ENCODE measurements at places on chromosomes 1 and 21.
A peak's percentile ranks its signal among the peaks of the same experiment; 100 is the strongest.

DNA sequence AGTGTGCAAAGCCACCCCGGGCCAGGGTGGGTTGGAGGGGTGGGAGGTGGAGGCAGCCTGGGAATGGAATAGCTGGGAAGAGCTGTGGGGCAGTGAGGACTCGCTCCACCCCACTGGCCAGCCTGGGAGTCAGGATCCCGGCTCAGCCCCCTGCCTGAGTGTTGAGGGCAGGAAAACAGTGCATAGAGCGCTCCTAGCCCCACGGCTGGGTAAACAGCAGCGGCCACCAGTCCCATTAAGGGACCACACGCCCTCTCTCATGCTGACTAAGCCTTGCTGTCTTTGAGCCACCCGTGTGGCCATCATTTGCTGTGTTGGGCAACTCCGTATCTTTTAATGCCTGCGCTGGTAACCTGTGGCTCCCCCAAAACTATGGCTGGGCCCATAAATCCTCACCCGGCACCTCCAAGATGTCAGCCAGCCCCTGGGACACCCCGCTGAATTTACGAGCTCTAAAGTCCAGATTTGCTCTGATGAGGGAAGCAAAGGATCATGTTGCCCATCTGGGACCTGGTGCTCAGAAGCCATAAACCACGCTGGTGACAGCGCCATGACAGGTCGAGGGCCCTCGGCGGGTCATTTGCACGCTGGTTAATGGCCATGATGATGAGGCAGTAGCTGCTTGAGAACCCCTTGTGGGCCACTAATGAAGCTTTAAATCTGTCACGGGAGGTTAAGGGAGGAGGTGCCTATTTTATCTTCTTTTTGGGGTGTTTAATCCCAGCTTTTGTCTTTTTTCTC lies 34.9 kb downstream of the SYF2 start:
- peak; percentile 77 for DNase-seq

DNA sequence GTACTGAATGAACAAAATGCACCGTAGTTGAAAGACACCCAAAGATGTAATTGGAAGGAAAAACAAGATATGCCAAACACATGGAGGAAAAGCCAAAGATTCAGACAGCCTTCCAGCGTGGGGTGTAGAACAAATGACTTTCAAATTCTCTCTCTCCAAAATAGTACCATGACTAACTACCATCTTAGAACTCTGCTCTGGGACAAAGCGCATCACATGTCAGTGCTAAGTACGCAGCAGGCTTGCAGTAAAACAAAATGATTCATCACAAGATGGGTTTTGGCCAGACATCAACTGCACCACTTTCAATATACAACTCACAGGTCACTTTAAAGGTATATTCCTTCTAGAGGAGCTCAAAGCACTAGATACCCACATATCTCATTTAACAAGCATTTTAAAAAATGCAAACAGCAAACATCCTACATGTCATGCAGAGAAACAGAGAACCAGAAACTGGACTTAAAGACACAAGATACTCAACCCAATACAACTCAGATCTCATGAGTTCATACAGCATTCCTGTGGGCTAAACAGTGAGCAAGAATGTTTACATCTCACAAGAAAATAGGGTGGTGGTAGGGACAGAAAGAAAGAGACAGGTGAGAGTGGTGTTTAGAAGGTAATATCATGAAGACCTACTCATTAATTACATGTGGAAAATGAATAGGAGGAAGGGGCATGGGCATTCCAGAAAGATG lies 75.7 kb downstream of the BCAR3 start:
- DNase-seq = no peak

DNA sequence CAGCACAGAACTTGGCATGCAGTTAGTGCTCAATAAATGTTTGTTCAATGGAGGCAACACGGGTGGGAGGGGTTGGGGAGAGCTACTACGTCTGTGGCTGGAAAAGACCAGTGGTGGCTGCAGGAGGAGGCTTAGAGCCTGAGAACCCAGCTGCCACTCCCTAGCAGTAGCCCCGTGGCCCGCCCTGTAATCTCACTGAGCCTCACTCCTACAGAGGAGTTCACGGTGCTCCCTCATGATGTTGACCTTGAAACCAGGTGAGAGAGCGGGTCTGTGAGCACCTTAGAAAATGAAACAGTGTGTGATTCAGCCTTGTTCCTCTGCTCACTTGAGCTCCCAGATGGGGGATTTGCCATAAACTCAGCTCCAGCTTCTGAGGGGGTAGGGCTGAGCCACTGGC lies 299.6 kb downstream of the NPHP4 start:
- DNase-seq = no peak

DNA sequence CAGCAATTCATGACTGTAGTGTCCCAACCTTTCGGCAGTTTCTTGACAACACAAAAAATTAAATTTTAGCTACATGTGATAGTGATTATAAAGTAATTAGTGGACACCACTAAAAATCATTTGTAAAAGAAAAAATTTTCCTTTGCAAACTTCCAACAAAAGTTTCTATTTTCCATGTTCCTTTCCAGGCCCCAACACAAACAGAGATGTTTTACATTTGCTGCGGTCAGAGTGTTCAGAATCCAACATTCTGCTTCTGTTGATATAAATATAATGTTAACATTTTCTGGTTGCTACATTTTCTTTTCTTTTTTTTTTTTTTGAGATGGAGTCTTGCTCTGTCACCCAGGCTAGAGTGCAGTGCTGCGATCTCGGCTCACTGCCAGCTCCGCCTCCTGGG lies 54.9 kb upstream of the WLS start:
- no peak for DNase-seq

DNA sequence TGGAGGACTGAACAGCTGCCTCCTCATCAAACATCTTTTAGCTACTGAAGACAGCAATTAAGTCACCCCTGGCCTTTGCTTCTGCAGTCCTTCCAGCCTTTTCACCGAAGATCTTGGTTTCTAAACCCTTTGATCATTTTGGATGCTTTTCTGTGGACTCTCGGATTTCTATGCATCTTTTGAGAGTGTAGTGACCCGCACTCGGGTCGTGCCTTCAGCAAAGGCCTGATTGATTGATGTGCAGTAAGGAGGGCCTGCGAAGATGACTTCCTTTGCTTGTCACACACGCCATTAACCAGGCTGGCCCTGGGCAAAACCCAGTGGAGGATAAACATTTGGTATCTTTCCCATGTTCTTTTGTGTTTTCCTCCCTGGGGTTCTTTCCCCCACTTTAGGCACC lies 157.5 kb upstream of the CD34 start:
- no peak for DNase-seq

DNA sequence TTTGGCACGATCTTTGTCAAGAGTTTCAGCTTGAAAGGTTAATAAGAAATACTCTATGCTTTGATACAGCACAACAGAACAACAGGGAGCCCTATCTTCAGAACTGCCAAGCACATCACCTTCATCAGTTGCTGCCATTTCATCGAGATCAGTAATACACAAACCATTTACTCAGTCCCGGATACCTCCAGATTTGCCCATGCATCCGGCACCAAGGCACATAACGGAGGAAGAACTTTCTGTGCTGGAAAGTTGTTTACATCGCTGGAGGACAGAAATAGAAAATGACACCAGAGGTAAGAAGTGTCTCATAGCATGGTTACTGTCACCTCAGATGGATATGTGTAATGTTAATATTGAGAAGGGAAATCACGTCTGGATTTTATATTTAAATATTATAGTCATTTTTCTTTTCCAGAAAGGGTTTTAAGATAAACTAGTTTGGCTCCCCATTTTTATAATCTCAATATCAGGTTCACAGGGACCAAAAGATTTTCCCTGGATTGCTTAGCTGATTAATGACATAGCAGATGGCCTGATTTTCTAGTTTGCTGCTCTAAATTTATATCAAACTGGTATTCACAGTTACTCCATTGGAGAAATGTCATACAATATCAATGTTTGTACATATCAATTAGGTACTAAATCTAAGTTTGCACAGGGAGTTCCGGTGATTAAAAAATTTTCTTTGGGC lies 97.3 kb downstream of the USP25 start:
- no peak for DNase-seq
